ENCODE measurements at places on chromosomes 2 and 18.

DNA sequence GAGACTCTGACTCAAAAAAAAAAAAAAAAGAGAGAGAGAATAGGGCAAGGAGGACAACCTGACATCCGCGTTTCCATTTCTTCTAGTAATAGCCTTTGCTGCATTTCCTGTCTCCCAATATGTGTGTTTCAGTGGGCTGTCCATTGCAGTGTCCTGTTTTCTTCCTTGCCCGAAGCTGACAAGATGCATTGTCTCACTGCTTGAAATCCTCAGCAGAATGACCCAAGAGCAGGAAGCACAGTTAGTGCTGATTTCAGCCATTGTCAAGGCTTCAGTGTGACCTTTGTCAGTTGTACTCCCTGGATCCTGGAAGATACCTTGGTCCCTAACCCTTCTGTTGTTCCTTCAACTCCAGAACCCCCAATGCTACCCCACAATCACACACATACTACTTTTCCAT, 71.2 kb downstream of the SLC16A14 start:
- DNase-seq: no peak

GRCh38 chr18:48036641-48037421, 106.4 kb upstream of the SMAD2 start:
- no peak for DNase-seq

GRCh38 chr18:50886929-50887328, 8.0 kb downstream of the ME2 start:
- DNase-seq: no peak

- no peak for DNase-seq
Measured at GRCh38 chr2:64461271-64462058, 7.5 kb downstream of the LGALSL start.
